ENCODE measurements at places on chromosomes 7 and 10.
A peak's percentile ranks its signal among the peaks of the same experiment; 100 is the strongest.

- DNase-seq = no peak
Measured at GRCh38 chr10:94443549-94443948, 41.2 kb downstream of the TBC1D12 start.

DNA sequence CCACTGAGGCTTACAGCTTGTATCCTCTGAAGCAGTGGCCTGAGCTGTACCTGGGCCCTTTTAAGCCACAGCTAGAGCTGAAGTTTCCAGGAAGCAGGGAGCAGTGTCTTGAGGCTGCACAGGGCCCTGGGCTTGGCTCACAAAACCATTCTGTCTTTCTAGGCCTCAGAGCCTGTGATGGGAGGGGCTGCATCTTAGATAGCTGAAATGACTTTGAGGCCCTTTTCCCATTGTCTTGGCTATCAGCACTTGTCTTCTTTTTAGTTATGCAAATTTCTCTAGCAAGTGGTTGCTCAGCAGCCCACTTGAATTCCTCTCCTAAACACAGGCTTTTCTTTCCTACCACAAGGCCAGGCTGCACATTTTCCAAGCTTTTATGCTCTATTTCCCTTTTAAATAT is 864.2 kb downstream of the REEP3 start:
- DNase-seq = no peak

- DNase-seq = no peak
Measured at GRCh38 chr10:33234831-33235237, 99.6 kb downstream of the NRP1 start.

DNA sequence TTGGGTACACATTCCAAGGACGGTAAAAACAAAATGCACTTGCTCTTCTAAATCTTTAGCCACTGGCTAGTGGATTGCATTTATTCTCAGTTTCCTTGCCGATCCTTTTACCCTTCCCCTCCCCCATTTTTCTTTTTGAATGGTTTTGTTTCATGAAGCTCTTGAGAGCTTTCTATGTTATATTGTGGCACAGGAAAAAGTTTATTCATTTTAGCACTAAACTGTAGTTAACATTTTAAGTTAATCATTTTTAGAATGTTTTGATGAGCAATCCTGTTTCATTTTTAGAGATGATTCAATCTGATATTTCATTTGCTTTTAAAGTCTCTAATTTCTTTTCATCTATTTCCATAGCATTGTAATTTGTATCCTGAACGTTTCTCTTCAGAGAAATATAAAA is 24.0 kb downstream of the ZEB1 start:
- no peak for DNase-seq

DNA sequence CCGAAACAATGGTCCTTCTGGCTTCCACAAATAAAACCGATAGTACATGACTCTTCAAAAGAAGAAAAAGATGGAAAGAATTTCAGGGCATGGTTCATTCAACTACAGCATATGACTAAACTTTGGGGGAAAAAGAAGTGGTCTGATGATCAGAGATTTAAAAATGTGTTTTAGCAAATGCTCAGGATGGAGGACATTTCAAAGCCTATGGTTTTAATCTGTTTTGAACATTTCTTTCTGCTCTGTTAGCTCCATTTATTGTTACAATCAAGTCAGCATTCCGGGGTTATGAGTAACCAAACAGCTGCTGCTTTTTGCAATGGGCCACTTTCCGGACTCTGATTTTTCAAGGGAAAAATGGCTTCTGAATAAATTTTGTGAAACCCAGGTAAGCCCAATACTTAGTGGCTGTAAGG is 142.4 kb downstream of the CUBN start:
- DNase-seq = peak; percentile 79

DNA sequence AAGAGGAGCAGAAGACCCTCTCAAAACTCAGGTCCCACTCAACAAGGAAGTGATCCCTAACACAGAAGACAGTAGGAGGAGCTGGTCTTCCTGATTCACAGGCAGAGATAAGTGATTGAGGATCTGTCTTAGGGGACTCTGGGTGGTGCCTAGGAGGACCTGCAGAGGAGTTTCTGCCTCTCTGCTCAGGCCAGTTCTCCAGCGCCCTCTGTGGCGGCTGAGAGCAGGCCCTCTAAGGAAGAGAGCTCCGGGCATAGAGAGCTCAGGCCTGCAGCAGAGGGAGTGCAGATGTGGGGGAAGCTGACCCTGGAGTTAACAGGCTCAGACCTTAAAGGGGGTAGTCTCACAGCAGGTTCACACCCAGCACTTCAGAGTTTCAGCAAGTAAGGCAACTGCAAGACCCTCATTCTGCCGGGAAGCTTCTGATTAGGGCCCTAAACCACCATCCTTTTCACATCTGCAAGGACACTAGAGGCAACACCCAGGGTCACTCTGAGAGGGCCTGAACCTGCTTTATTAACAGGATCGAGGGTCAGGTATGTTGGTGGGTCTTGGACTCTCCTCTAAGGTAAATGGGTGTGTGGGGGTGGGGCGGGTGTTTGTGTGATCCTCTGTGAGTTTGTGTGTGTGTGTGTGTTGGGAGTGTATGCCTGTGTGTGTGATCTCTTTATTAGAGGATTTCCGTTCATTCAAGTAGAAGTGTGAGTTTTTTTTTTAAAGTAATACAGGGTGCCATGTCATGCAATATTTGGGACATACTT is 57.6 kb upstream of the TARP start:
- DNase-seq = no peak

DNA sequence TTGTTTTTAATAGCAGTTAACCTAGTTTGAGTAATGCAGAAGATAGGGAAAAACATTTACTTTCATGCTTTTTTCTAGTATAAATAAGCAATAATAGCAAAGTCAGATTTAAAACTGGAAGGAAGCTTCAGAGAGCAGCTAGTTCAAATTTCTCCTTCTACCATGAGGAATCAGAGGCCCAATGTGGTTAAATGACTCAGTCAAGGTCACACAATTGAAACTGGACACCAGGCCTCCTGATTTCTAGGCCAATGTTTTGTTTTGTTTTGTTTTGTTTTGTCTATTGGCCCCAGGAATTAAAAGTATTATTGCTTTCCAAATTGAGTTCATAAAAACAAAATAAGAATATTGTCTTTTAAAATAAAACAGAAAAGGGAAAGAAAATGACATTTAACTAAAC is 122.3 kb downstream of the TRIL start:
- DNase-seq = peak; percentile 57

DNA sequence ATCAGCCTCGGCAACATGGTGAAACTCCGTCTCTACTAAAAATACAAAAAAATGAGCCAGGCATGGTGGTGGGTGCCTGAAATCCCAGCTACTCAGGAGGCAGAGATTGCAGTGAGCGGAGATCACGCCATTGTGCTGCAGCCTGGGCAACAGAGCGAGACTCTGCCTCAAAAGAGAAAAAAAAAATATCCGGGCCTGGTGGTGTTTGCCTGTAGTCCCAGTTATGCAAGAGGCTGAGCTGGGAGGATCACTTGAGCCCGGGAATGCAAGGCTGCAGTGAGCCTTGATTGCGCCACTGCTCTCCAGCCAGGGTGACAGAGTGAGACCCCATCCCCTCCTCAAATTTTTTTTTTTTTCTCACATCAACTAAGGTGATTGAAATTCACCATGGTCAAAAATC is 42.8 kb downstream of the CDC123 start:
- no peak for DNase-seq

- DNase-seq = no peak
Measured at GRCh38 chr7:105799677-105800076, 76.7 kb downstream of the ATXN7L1 start.

DNA sequence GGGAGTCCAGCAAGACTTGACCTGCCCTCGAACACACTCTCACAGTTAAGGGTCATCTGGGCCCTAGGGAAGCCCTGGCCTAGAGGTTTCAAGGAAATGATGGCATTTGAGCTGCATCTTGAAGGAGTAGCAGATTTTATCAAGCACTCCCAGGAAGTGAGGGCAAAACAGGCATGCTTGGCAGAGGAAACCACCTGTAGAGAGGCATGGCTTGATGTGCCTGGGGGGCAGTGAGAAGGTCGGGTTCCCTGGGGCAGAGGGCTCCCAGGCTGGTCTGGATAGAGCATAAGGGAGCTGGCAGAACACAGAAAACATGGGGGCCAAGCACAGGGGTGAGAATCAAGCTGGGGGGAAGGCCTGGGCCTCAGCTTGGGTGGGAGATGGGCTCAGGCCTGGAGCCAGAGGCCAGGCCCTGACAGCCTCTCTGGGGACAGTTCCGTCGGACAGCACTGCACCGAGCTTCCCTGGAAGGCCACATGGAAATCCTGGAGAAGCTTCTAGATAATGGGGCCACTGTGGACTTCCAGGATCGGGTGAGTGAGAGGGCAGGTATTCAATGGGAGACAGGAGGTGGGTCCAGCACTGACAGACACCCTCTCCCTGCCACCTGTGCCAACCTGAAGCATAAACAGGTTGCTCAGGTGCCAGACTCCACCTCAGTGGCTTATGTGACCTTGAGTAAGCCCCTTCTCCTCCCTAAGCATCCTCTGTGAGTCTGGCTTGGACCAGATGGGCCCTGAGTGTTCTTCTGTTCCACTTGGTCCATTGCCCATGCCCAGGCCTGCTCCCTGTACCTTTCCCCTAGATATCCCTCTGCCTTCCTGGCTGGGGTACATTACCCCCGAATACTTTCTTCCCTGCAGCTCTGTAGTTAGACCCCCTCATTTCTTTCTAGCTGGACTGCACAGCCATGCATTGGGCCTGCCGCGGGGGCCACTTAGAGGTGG is 3.5 kb upstream of the HOGA1 start:
- no peak for DNase-seq

DNA sequence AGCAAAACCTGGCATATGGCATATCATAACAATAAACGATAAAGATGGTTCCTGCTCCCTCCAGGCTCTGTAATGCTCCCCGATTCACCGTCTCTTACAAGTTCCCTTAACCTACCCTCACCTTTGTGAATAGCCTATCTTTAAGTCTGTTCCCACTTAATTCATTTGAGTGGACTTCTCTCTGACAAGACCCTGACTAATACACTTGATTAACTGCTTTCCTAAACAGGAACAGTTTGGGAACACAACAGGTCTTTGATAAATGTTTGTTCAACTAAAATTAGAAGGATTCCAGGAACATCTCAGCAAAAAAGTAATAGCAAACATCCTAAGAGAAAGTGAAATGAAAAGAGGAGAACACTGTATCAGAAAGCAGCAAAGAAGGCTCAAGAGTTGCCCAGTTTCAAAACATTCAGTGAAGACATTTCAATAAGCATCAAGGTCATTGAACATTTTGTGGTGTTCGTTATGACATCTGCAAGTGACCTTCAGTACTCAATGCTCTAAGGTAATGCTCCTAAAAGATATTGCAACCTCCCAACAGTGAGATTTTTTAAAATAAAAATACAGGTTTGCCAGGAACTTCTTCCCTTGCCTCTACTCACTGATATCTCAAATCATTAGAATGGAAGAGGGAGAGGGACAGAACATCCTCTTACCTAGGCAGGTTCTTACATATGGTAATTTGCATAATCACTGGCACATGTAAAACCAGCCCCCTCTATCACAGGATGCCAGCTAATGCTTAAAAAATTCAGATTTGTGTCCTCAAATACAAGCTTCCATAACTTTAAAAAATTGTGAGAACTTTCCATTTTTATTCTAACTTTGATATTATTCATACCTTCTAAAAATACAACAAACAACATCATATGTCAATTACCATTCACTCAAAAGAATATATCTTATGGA is 11.4 kb upstream of the ARHGAP12 start:
- peak; percentile 66 for DNase-seq

DNA sequence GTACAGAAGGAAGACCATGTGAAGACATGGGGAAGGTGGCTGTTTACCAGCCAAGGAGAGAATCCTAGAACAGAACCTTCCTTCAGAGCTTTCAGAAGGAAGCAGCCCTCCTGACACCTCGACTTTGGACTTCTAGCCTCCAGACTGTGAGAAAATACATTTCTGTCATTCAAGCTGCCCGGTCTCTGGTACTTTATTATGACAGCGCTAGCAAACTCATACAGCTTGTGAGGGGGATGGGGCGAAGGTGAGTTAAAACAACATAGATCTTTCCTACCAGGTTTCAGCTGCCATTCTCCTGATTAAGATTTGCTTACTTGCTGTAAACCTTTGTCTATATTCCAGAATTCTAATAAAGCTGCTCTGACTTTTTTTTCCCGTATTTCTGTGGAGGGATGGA is 14.9 kb upstream of the ZNF248 start:
- DNase-seq = no peak

DNA sequence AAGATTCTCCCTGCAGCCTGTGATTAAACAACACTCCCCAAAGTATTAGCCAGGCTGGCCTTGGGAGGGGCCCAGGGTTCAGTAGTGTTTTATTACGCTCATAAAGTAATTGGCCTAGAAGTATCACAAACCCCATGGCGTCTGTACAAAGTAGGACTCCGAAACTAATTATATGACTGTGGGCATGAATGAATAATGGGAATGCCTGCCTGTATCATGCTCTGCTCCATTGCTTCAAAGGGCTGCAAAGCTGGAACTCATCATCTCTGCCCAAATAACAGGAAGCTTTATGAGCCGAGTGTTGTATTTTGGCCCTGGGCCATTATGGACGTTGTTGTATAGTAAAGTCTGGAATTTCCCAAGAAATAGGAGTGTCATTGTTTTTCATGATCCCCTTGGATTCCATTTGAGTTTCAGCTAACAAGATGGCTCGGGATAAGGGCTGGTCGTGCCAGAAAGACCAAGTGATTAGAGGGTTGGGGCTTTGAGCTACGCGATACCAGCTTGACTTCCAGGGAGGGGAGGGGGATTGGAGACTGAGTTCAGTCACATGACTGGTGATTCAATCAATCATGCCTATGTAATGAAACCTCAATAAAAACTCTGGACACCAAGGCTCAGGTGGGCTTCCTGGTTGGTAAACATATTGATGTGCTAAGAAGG is 65.3 kb upstream of the NPTX2 start:
- DNase-seq = no peak

DNA sequence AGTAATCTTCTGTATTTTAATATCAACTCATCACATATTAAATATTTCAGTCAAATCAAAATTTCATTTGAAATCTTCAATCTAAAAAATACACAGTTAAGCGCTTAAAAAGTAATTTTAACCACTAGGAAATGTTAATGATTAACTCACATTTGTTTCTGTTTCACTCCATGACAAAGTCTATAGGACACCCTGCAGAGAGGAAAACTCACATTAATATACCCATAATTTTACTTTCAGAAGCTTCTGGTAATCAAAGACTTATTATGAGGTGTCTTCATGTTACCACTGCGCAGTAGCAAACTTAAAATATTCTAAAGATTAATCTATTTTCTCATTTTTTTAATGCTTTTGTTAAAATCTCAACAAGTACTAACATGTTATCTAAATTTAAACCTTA is 41.0 kb upstream of the ZNF518A start:
- no peak for DNase-seq

GRCh38 chr10:99908512-99908911 is 101.2 kb downstream of the DNMBP start:
- DNase-seq = peak; percentile 29

DNA sequence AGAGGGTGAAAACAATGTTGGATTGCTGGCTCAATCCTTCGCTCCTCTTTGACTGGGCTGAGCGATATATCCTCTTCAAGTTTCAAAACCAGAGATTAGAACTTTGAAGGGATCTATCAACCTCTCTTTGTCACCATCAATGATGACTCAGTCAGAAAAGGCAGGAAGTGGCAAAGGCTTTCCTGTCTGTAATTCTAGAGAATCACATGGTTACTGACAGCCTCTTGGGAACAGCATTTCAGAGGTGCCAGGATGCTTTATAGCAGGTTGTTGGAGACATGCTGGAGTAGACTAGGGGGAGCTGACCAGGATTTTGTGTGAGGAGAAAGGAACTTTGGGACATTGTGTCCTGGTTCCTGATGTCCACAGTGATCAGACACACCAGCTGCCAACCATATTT is 81.3 kb downstream of the PRKCQ start:
- no peak for DNase-seq
